CD14-positive monocyte (primary cell): ENCODE measurements at places on chromosomes 16 and 17.

DNA sequence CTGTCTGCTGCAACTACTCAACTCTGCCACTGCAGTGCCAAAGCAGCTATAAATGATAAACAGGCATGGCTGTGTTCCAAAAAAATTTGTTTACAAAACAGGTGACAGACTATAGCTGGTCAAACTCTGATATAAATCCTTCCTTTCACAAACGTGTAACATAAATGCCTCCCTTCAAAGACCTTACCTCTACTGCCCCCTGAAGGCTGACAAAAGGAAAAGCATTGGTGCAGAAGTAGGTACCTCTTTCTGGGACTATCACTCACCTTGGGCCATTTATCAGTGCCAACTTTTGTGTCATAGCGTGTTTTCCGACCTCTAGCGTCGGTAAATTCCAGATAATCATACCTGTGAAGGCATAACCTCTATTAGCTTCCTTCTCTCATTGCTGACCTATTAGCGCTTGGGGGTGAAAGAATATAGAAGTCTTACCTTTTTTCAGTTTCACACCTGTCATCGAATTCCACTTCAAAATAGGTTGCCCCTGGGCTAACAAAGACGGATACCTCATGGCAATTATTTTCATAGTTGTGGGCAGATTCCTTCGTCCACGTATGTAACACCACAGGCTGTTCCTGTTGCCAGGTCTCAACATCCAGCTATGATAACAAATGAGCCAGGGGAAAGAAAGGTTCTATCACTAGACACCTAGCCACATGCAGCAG lies 67.9 kb downstream of the ZZEF1 start:
- DNase-seq: peak; percentile 16

- no peak for DNase-seq
These were observed 224.5 kb downstream of the ZNF423 start for GRCh38 chr16:49631187-49632041.

DNA sequence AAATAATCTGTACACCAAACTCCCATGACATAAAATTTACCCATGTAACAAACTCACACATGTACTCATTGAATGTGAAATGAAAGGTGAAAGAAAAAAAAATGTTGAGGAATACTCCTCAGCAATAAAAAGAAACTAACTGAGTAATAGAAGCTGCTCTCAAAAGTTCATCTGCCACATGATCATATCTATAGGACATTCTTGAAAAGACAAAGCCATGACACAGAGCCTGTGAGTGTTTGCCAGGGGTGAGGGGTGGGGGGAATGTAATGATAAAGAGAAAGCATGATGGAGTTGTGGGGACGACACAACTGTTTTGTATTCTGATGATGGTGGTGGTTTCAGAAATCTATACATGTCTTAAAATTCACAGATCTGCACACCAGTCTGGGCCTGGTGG lies 52.2 kb upstream of the TMC5 start:
- DNase-seq: no peak

GRCh38 chr17:542943-543342 lies 171.7 kb downstream of the VPS53 start:
- DNase-seq: no peak

DNA sequence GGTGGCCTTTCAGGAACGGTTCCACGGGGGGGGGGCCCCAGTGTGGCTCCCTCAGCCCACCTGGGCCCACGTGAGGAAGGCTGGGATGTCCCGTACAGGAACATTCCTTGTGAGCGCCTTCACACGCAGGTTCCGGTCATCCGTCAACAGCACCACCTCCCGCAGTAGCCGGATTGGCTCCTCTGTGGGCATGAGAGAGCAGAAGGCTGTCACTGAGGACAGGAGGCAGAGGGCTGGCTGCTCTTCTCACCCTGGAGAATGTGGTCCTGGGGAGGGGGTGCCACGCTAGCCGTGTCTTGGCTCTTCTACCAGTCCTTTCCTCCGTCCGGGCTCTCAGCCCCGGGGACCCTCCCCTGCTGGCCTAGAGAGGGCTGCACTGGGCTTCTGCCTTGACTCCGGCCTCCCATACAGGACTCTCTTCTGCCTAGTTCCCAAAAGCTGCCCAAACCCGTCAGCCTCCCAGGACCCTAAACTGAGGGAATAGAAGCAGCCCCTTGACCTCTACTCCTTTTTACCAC lies 6.6 kb downstream of the HIC1 start:
- DNase-seq: no peak

DNA sequence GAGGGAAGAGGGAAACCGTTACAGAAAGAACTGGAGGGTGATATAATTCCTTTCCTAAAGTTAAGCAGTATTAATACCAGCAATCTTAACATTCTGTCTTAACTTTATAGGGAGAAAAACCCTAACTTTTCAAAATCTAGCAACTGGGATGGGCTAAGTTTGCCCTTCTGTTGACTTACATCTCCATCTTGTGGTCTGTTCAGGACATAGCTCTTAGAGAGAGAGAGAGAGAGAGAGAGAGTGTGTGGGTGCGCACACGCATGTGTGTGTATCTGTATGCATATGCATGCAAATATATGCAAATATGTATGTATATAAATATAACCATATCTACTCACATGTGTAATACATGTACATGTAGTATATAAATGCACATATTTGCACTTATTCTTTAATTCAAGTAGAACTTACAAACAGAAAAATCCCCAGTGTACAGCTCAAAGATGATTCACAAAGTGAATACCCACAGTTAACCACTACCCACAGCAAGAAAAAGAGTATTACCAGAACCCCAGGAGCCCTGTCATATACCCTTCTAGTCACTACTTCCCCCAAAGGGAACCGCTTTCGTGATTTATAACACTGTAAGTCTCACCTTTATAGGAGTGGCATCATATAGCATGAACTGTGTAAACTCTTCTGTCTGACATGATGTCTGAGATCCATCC lies 46.5 kb downstream of the STX8 start:
- DNase-seq: no peak

DNA sequence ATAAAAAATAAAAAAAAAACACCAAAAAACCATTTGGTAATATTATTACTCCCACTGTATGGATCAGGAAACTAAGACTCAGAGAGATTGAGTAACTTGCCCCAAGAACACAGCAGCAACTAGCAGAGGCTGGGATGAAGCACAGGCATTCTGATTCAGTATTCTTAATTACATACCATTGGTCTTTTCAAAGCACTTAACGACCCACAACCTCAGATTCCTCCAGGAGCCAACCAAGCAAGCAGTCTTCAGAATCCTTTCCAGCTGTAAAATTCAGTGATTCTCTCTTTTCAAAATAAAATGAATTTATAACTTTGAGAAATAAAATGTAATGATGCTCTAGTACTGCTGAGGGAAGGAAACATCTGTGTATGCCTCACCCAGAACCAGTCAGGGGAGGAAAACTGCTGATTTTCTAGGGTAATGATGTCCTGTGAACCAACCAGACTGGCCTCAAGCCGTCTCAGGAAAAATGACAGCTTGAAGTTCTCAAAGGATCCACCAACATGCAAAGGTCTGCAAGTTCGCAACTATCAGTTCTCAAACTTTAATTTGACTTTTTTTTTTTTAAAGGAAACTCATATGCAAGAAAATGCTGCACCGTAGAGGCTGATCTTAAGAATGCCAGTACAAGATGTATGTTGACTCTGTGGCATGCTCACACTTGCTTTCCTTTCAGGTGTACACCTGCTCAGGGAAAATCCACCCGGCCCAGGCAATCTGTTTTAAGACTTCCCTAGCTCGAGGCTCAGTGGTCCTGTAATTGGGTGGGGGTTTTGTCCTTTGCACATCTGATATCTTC lies 9.0 kb downstream of the CUEDC1 start:
- DNase-seq: peak; percentile 12

DNA sequence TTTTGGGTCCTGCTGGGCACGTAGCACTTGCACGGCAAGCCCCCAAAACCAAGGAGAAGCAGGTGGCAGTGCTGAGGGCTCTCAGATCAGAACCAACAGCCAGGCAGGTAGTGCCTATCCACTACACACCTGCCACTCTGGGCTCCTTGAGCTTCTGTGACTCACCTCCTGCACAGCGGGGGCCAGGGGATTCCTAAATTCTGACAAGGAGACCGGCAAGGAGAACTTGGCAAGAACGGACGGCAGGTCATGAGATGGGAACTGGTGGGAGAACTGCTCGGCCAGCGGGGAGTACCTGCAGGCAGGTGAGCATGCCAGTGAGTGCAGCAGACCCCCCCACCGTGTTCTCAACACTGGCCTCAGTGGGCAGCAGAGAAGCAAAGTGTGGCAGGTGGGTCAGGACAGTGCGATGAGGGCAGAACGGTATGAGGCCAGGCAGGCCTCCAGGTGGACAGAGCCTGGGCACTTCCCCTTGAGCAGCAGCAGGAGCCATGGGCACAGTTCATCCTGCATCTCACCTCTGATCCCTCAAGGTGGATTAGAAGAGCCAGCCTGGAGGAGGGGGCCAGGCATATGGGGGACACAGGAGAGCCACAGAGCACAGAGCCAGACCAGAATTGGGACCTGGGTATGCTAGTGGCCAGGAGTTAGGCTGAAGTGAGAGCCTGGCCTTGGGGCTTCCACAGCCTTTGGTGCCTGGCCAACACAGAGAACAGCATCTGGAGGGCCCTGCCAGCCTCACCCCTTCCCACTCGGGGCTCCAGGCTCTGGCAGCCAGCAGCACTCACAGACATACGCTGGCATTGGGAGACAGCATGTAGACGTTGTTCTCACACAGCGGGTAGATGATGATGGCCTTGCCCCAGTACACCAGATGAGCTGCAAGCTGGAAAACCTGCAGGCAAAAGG lies 14.7 kb downstream of the MPG start:
- no peak for DNase-seq

DNA sequence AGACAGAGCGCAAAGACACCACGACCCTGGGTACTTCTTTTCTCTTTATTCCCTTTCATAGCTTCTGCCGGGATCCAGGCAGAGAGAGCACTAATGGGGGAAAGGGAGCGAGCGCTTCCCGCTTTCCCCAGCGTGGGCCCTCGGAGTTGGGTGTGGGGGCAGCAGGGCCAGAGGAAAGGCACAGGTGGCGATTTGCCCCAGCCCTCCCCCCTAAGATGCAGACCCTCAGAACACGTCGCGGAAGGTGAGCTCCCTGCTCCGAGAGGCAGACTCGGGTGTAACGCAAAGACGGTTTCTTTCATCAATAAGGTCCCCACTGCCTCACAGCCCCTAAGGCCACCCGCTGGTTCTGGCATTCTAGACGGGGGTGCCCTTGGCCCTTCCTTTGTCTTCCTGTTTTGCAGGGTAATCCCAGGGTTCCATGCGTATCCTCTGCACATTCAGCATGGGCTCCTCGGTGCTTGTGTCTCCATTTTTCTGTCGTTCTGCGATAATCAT lies 570 bp upstream of the NME3 start:
- no peak for DNase-seq

DNA sequence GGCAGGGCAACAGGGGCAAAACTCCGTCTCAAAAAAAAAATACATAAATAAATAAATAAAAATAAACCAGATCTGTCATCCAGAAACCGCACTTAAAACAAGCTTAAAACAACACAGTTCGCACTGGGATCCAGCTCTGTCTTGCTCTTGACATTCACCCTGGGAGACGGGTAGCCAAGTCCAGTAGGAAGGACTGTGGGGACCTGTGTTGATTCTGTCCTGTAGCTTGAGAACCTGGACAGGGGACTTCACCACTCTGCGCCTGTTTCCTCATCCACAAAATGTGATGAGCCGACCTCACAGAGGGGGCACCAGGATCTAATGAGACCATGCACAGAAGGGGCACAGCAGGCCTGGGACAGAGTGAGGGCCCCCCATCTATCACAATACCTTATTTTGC lies 1.5 kb upstream of the RAI1 start:
- no peak for DNase-seq

GRCh38 chr16:84758627-84759026 lies 58.8 kb downstream of the USP10 start:
- no peak for DNase-seq

GRCh38 chr16:82156761-82157533 lies 13.1 kb downstream of the MPHOSPH6 start:
- peak; percentile 19 for DNase-seq

- no peak for DNase-seq
These were observed 33.1 kb upstream of the PITPNM3 start for GRCh38 chr17:6589266-6589946.

DNA sequence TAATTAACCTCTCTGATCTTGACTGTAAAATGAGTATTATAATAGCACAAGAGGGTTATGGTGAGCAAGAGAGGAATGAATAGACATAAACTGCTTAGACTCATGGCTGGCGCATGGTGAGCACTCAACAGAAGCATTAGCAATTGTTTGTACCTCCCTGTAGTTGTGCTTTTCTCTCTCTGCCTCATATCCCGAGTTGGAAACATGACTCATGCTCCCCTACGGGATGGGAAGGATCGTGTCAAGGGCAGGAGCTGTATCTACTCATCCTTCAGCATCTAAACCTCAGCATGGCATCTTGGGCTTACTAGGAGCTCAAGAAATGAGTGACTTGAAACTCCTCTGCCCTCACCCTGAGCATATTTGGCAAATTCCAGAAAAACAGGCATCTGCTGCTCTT lies 299.6 kb downstream of the MAP2K4 start:
- no peak for DNase-seq

GRCh38 chr17:76276069-76276431 lies 10.9 kb downstream of the UBALD2 start:
- no peak for DNase-seq

DNA sequence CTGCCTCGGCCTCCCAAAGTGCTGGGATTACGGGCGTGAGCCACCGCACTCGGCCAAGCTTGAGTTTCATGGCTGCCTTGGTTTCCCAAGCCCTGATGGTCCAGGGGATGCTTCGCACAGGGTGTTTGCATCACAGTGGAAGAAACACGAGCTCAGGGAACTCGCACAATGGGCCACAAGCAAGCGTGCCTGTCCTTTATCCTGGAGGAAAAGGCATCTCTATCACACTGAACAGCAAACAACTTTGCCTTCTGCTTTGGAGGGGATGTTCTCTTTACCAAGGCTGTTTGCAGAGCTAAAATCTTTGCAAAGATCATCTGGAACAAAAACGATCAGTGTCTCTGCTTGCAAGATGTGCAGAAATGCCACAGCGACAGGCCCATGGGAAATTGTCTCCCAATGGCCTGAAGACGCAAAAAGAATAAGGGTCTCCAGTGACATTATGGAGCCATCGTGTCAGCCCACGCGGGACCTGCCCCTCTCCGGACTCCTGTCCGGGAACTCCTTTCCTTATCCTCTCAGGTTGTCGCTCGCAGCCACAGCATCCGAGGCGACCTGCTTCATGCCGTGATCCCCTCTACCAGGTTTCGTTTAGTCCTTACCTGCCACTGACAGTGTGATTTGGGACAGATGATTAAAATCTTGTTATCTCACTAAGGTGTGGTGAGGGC lies 44.1 kb upstream of the CBFA2T3 start:
- DNase-seq: no peak

GRCh38 chr17:7266784-7267183 lies 4.5 kb upstream of the CLDN7 start:
- no peak for DNase-seq

DNA sequence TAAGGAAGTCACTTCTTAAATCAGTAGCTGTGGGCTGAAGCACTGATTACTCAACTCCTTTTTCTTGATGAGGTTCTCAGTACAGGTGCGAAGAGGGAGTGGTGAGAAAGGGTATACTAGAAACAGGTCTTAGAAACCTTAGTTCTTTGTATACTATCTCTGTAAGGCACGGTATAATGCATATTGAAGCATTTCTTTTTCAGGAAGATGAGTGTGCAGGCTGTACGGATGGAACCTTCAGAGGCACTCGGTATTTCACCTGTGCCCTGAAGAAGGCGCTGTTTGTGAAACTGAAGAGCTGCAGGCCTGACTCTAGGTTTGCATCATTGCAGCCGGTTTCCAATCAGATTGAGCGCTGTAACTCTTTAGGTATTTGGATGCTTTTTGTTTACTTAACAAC lies 39.2 kb downstream of the CYLD start:
- DNase-seq: no peak

- DNase-seq: no peak
These were observed 158.4 kb upstream of the IRX3 start for GRCh38 chr16:54444851-54445458.
